ENCODE measurements at places on chromosomes 5 and 9.

- no peak for DNase-seq
These were observed 11.0 kb upstream of the ERMP1 start for GRCh38 chr9:5843794-5844471.

DNA sequence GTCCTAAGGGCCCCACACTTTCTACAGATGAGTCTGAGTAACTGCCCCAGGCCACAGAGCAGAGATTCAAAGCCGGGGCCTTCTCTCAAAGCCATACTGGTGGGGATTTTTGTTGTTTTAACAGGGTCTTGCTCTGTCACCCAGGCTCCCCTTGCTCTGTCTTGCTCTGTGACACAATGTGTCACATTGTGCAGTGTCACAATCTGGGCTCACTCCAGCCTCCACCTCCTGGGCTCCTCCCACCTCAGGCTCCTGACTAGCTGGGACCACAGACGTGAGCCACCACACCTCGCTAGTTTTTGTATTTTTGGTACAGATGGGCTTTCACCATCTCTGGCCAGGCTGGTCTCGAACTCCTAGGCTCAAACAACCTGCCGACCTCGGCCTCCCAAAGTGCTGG, 8.6 kb downstream of the AGPAT2 start:
- peak; percentile 60 for DNase-seq

DNA sequence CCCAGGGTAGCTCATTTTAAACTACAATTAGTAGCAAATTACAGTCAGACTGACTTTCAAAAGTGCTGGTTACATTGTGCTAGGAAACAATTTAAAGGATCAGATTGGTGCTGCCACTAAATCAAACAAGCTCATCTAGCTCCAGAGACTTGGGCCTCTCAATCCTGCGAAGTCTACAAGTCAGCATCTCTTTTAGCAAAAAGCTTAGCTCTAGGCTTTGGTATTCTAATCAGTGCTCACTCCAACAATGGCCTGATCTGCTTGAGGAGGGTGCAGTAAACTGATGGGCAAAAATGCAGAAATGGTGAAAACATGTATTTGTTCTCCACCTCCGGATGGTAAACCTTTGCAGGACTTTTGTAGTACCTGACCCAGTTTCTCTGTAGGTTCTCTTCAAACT, 47.0 kb upstream of the SEMA6A start:
- DNase-seq = no peak

DNA sequence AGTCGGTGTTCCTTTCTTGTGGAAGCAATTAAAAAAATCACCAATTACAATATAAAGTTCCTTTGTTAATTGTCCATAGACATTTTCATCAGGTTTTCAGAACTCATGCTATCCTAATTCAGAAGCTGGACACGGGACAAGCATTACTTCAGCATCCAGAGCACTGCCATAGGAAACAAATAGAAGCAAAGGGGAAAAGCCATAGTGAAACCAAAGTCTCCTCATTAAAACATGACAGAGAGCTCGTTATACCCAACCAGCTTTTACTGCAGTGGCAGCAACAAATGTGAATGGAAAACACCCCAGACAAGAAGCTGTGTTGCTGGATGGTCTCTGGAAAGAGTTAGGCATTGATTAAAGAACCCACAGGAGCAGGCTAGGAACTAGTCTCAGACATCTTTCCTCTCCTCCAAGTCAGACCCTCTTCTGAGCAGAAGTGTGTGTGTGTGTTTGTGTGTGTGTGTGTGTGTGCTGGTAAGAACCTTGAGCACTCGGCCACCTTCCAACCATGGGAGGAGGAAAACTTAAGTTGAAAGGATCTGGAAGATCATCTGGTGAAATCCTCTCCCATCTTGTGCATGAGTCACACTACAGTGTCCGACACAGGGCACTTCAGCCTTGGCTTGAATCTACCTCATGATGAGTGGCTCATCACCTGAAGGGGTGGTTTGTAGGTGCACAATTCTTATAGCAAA, 162.6 kb upstream of the ADAMTS16 start:
- no peak for DNase-seq

- DNase-seq = peak; percentile 47
These were observed 84.4 kb upstream of the SARDH start for GRCh38 chr9:133822430-133823065.

GRCh38 chr5:88677376-88677895, 205.5 kb downstream of the MEF2C start:
- no peak for DNase-seq

GRCh38 chr9:70995511-70995910, 125.9 kb downstream of the TRPM3 start:
- DNase-seq = no peak

DNA sequence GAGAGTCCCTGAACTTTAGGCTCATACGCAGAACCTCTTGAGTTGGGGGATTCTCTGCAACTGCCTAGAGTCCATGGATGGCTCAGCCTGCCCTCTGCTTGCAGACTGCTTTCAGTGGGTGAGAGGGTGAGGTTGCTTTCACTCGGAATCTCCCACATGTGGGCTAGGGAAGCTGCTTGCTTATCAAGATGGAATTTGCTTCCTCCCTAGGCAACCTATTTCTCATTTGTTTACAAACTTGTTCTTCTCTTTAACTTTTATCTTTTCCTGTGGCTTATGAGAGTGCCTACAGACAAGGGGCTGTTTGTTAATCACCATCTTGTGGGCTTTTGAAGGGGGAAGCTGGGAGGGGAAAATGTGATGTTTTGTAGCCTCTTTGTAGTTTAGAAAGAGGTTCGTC, 10.0 kb downstream of the TLE4 start:
- peak; percentile 73 for DNase-seq

DNA sequence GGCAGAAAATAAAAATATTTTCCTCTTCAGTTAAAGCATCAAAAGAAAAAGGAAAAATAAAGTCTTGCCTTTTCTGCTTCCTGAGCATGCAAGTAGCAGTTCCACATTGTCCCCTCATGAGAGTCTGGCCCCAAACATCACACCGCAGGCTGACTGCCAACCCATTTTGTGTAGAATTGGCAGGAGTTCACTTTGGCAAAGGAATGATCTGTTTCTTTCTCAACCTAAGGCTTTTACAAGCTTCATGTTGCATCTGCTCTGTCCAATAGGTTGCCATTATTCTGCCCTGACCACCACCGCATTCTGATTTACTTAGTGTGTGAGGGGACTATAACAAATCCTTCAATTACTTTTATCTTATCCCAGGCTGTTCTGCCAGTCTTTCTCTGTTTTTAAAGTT, 249.5 kb downstream of the ISL1 start:
- no peak for DNase-seq

DNA sequence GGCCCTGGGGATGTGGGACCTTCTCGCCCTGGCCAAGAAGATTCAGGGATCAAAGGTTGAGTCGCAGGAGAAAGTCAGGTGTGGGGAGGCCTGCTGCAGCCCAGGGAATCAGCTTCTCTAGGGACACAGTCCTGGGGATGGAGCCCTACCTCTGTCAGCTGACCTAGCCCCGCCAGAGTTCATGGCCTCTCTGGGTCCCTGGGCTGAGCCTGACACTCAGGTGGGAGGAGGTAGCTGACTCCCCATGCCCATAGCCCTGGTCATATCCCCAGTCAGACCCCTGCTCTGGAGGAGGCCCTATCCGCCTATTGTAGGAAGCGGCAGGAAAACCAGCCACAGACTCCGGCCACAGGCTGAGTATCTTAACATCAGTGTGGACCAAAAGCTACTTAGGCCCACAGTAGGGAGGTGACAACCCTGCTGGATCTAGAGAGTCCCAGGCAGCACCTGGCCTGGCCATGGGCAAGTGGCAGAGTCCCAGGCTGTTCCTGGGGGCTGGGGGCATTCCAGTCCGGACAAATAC, 15.0 kb upstream of the MRNIP start:
- DNase-seq = no peak

GRCh38 chr9:132069046-132069898, 10.4 kb downstream of the MED27 start:
- DNase-seq = no peak

GRCh38 chr5:56433039-56433617, 200.0 kb upstream of the ANKRD55 start:
- no peak for DNase-seq

- DNase-seq = peak; percentile 93
These were observed 39.6 kb upstream of the TRIM36 start for GRCh38 chr5:115209279-115209678.

- DNase-seq = no peak
These were observed 3.3 kb downstream of the ANKRD33B start for GRCh38 chr5:10567121-10567591.

DNA sequence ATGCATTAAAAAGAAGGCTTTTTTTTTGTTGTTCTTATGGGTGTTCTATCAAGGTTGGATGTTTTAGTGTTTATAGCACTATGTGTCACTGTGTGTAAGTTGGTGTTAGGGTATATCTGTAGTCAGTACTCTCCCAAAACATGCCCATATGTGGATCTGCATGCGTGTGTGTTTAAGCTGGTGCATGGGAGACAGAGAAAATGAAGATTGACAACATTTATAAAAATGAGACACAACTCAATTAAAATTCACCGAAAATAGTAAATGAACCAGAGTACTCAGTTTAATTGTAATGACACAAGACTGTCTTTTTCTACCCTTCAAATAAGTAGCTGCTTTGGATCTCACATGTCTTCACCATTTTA, 323.4 kb downstream of the TMEM161B start:
- DNase-seq = no peak

DNA sequence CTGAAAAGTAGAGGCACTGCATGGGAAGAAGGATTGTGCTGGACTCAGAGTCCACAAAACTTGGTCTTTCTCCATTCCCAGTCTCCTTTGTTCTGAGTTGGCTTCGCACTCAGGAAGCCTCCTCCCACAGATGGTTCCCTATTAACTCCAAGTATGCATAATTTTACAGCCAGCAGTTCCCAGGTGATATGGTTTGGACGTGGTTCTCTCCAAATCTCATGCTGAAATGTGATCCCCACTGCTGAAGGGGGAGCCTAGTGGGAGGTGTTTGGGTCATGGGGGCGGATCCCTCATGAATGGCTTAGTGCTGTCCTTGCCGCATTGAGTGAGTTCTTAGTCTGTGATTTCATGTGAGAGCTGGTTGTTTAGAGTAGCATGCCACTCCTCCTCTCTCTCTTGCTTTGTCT, 86.6 kb downstream of the FEM1C start:
- no peak for DNase-seq

DNA sequence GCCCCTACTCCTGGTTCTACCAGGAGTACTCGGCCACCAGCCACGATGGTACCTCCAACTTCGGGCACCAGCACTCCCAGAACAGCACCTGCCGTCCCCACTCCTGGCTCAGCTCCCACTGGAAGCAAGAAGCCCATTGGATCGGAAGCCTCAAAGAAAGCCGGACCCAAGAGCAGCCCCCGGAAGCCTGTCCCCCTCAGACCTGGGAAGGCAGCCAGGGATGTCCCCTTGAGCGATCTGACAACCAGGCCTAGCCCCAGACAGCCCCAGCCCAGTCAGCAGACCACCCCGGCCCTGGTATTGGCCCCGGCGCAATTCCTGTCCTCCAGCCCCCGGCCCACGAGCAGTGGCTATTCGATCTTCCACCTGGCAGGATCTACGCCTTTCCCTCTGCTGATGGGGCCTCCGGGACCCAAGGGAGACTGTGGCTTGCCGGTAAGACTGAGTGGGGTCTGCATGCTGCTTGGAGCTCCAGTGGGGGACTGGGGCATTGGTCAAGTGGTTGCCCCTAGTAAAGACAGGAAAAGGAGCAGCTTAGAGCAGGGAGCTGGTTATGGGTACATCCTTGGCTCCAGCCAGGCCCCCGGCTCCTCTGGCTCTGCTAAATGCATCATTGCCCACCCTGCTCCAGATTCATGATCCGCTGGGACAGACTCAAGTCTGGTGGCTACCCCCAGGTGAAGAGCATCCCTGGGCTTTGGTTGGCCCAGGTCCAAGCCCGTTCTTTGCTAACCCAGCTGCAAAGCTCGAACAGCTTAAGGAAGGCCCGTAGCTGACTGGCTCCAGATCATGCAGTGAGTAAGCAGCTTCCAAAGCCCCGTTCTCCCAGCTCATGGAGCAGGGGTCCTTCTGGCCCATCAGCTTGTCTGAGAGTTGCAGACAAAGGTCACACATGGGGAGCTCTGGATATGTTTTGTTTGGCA, 14.0 kb downstream of the COL27A1 start:
- DNase-seq = no peak

GRCh38 chr5:76794871-76795270, 24.0 kb upstream of the F2RL1 start:
- peak; percentile 26 for DNase-seq

GRCh38 chr5:15689836-15690235, 189.9 kb downstream of the FBXL7 start:
- DNase-seq = no peak

- no peak for DNase-seq
These were observed 194.5 kb downstream of the ICE1 start for GRCh38 chr5:5617024-5617423.

- no peak for DNase-seq
These were observed 128.6 kb downstream of the PJA2 start for GRCh38 chr5:109281136-109281690.

GRCh38 chr5:147601652-147602051, 91.8 kb upstream of the DPYSL3 start:
- DNase-seq = no peak

DNA sequence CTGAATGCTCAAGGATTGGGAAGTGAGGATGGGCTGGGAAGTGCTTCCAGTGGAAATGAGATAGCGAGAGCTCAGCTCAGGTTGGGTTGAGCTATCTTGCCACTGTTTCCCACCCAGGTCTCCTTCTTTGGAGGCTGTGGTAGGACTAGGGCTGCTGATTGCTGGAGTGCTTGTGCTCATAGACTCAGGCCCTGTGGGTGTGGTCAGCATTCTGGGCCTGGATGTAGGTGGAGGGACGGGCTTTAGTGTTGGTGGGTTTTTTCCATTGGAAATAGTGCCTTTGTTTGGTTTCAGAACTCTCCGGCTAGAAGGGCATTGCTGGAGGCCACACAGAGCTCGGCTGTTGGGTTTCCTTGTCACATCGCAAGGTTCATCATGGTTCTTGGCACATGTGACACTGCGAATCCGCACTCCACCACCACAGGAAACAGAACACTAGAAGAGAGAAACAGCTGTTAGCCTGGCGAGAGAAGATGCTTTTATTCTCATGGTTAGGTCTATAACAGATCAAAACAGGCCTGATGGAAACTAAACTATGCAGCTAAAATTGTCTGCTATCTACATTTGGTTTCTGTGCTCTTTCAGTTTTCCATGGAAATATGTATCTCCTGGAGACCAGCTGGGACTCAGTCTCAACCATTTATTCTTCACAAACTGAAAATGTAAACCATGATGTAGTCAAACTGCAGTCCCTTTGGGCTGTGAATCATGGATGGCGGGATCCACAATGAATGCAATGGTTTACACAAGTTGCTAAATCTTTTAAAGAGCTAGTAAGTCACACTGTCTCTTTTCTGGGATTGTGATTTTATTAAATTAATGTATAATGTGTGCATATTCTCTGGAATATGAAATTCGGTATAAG, 136.2 kb downstream of the TARS1 start:
- no peak for DNase-seq

DNA sequence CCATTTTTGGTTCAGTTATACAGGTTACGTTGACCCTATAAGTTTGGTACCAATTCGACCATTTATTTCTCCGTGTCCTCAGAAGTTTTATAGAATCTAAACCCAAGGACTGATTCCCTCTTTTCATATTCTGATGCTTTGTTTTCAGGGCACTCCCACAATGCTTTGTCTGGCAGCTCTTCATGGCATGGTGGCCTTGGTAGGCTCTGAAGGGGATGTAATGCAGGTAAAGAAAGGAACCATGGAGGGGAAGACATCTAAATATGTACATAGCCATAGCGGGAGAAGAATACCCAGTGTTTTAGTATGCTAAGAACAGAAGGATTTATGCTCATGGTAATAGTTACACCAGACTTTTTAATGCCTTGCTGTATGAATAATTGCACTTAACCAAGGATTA, 82.7 kb downstream of the HACD4 start:
- no peak for DNase-seq

GRCh38 chr5:13740471-13740870, 204.0 kb downstream of the DNAH5 start:
- DNase-seq = no peak

- peak; percentile 18 for DNase-seq
These were observed 5.6 kb upstream of the HNRNPAB start for GRCh38 chr5:178198706-178199105.
